ENCODE measurements at places on chromosomes 6 and 20.

- no peak for DNase-seq
Measured at GRCh38 chr6:43907789-43908472, 137.9 kb downstream of the VEGFA start.

- no peak for DNase-seq
Measured at GRCh38 chr20:63835021-63835858, 4.2 kb upstream of the ZBTB46 start.

DNA sequence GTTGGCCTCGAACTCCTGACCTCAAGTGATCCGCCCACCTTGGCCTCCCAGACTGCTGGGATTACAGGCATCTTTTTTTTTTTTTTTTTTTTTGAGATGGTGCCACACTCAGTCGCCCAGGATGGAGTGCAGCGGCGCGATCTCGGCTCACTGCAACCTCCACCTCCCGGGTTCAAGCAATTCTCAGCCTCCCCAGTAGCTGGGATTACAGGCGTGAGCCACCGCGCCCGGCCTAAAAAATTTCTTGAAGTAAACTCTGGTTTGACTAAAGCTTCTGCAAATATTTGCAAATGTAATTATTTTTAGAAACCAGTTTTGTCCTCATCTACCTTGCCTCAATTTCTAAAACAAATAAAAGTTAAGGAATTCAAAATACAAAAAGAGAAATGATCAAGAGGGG, 1.2 kb downstream of the IBTK start:
- no peak for DNase-seq

DNA sequence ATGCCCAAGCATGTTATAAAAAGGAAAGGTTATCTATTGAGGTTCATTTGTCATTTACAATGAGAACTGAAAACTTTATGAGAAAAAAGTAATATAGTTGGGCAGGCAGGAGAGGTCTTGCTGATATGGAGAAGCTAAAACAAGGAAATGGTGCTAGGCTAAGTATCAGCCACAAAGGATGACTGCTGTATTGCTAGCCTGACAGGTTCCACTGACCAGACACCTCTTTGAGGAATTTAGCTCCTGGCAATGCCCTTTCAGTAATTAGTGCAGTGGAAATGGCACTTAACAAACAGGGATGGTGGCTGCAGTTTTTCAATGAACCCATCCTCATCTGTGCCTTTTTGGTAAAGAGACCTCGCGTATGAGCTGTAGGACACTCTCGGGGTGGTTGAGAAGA, 284.4 kb downstream of the ZFAND3 start:
- DNase-seq = no peak

- DNase-seq = no peak
Measured at GRCh38 chr20:10669843-10670446, 3.9 kb downstream of the JAG1 start.

GRCh38 chr6:24517659-24518543, 23.1 kb downstream of the ALDH5A1 start:
- DNase-seq = no peak

DNA sequence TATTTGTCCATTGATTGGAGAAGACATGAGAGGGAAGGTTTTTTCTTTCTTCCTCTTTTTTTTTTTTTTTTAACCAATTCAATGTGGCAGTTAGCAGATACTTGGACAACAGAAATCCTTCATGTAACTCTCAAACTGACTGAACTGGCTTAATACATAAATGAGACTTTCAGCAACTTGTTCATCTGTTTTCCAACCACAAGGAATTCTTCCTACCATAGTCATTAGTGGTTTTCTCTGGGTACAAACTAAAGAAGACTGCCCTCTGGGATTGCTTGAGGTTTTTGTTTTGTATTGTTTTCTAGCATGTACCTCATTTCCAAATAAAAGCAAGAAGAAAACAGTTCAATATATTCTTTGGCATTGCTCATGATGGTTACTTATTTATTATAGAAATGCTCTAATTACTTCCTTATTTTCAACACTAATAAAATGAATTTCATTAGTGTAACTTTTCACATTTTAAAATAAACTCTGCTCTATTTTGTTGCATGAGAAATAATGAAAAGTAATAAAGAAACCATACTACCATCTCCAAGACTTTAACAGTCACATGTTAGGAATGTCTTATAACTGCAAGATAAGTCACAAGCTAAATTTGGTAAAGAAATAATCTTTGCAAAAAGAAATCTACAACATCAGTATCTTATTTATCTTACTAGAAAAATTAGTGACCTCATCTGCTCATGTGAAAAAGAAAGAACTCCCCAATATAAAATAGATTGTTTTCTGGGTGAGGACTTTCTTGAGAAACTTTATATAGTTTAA, 52.0 kb downstream of the ME1 start:
- no peak for DNase-seq

DNA sequence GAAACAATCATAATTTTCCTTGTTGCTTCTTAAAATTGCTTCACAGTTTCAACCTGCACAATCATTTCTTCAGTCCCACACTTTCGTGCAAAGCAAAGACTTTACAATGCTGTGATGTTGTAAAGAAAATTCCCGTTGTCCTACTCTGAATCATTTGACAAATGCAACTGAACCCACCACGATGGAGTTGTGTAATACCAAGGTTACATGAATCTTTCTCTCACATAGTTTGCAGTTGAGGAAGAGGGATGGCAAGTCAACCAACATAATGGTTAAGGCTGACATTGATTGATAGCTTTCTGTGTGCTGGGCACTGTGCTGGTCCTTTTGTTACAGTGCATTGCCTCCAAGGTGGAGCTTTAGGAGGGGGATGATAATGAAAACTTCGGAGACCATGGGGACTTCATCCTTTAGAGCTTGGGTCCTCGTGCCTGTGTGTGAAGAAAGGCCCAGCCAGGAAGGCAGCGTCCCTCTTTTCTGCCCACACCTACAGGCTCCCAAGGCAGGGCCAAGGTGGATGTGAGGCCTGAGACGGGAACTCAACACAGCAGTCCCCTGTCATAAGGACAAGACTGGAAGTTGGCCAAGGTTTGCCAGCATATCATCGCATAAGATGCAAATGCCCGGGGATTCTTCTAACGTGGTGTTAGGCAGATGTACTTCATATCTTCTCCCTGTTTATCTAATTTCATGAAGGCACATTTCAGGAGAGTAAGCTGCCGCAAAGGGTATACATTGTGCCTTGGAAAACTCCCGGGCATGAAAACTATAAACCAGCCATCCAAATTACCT, 96.9 kb downstream of the LY86 start:
- DNase-seq = no peak

- no peak for DNase-seq
Measured at GRCh38 chr20:58702859-58703648, 10.5 kb downstream of the NPEPL1 start.

- DNase-seq = no peak
Measured at GRCh38 chr6:63817492-63818050, 182.0 kb downstream of the PHF3 start.

DNA sequence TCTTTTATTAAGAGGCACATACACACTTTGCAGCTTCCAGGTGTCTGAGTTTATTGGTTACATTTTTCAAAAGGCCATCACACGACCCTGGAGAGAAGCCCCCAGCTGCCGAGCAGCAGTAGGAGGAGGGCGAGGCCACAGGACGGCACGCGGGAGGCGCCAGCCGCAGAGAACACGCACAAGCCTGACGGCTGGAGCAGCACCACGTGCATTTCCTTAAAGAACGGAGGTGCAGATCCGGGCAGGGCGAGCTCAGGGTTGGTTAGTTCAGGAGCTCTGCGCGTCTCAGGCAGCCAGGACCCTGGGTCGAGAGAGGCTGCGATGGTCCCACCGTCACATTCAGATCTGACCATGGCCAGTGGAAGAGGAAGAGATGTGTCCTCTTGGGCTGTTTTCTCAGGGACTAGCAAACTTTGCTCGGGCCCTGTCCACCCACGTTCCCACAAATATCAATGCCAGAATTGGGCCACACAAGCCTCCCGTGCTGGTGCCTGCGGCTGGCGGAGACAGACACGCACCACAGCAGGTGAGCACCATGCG, 121.4 kb upstream of the AFDN start:
- no peak for DNase-seq

DNA sequence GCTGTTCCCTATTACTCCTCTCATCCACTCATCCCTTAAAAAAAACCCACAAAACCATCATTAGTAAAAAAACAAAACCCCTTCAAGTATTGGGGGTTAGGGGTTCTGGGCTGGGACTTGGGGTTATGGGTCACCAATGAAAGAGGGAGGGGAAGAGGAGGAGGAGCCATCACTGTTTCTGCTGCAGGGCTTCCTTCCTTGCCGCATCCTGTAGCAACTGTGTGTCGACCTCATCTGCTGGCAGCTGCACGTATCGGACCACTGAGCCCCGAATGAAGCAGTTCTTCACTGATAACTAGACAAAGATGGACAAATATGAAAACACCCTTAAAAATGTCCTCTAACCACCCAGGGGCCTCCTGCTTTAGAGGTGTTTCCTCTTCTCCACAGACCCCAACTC, 2.0 kb upstream of the VARS1 start:
- DNase-seq = no peak

DNA sequence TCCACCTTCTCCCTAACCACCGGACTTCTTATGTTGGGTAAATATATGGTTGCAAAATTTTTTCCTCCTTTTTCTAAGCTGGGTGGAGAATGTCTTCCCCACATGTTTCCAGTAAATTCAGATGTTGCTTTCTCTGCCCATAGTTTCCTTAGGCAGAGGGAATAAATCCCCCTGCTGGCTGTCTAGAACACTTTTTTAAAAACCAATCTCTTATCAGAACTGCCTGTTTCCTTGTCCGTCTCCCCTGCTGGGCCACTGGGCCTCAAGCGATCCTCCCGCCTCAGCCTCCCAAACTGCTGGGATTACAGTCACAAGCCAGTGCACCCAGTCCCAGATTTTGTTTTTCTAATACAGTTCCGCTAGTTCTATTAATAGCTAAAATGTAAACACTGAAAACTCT, 9.9 kb upstream of the WFDC2 start:
- DNase-seq = no peak

GRCh38 chr6:26311385-26312095, 53.5 kb upstream of the BTN3A2 start:
- no peak for DNase-seq

GRCh38 chr20:47656318-47656717, 129.0 kb downstream of the SULF2 start:
- no peak for DNase-seq

GRCh38 chr6:54710456-54710855, 136.1 kb upstream of the FAM83B start:
- no peak for DNase-seq

GRCh38 chr6:20188630-20189075, 23.6 kb downstream of the MBOAT1 start:
- no peak for DNase-seq

GRCh38 chr20:62618611-62619529, 23.4 kb upstream of the SLCO4A1 start:
- no peak for DNase-seq

DNA sequence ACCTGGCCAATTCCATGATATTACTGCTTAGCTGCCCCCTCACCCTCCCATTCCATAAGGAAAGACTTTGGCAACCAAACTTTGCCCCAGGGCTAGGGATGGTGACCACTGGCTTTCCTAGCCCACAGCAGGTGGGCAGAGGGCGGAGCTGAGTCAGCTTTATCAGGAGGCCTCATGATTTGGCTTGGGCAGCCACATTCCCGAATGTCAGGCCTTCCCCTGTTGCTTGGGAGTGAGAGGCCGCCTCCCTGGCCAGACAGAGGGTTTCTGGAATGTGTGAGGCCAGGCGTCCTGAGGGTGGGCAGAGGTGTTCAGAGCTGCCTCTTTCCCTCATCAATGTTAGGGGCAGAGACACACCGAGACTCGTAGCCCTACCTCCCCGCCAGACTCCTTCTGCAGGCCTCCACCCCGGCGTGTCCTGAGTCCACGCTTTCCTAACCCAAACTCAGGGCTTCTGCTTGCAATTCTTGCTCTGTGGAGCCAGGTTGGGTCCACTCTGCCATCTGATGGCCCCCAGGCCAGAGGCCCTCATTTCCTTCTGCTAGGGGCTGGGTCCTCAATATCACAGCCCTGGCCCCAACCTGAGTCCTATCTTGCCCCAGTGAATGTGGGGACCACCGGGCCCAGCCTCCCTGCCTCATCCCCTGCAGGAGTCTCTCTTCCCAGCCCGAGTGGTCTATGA, 19.3 kb downstream of the UQCC2 start:
- DNase-seq = no peak

DNA sequence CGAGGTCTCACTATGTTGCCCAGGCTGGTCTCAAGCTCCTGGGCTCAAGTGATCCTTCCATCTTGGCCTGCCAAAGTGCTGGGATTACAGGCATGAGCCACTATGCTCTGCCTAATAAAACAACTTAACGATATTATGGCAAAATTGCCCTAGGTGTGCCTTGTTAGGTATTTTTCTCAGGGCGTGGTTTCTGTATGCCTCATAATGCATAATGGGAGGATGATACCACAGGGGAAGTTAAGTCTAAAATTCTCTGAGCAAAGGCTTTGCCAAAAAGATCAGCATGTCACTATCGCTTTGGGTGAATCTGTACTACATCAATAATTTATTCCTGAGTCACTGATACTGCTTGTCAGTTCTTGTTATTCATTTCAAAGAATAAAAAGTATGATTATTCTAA, 15.9 kb upstream of the LOC128125822 start:
- DNase-seq = no peak

DNA sequence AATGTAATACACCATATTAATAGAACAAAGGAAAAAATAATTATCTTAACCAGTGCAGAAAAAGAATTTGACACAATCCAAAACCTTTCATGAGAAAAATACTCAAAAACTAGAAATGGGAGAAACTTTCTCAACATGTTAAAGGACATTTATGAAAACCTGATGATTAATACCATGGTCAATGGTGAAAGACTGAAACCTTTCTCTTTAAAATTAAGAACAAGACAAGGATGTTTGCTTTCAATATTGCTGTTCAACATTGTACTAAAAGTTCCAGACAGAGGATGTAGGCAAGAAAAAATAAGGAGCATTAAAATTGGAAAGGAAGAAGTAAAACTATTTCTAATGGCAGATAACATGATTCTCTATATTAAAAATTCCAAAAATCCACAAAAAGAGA, 981.3 kb upstream of the FLRT3 start:
- no peak for DNase-seq

GRCh38 chr20:21237956-21238799, 65.0 kb upstream of the XRN2 start:
- no peak for DNase-seq

- no peak for DNase-seq
Measured at GRCh38 chr20:1637755-1638154, 17.9 kb upstream of the SIRPB1 start.

GRCh38 chr6:3124667-3125066, 6.2 kb downstream of the BPHL start:
- no peak for DNase-seq

- no peak for DNase-seq
Measured at GRCh38 chr6:136108361-136108945, 141.7 kb downstream of the MTFR2 start.

DNA sequence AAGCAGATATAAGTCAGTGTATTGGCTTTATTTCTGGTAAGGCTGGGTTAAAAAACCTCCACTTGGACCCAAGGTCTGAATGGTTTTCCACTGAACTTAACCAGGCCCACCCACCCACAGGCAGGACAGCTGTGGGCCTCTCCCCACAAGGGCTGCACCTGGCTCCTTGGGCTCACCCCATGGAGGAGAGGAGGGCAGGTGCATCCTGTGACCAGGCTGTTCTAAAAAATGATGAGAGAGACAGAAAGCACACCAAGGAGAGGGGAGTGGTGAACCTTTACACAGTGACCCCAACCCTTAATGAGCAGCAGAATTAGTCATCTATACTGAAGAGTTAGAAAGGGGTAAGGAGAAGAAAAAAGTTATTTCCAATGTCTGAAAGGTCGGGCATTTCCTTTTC, 34.5 kb upstream of the DUSP22 start:
- no peak for DNase-seq

- no peak for DNase-seq
Measured at GRCh38 chr6:82597201-82597600, 233.6 kb downstream of the TPBG start.

Measured in cortex of kidney (tissue), 1 donor.